GM23338 (cell line): ENCODE measurements at places on chromosomes 16 and 17.
A peak's percentile ranks its signal among the peaks of the same experiment; 100 is the strongest.

DNA sequence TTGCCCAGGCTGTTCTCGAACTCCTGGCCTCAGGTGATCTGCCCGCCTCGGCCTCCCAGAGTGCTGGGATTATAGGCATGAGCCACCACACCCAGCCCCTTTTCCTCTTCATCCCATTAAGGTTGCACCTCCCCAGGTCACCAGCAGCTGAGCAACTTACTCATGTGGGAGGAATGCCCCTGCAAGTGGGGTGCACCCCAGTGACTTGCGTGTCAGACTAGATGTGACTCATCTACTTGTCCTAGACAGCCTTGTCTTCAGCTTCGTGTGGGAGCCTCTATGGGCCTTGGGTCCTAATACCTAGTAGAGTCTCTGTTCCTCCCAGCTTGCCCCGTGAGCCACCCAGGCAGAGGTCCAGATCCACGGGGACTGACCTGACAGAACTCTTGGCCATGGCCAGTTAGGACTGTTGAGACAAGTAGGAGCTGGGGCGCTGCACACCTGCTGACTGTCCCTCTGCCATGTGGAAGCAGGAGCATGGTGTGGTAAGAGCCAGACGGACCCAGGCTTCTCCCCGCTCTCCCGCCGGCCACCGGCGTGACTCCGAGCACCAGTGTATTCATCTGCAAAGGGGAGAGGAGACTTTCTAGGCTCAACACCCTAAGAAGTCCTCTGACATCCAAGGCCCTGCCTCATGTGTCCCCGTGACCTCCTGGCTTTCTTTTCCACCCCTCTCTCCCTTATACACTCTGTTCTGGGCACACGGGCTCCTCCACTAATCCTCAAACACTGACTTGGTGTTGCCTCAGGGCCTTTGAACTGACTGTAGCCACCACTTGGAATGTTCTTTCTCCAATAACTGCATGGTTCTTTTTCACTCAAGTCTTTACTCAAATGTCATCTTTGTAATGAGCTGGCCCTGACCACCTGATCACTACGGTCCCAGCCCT, 11.6 kb upstream of the CBX4 start:
- no peak for DNase-seq

DNA sequence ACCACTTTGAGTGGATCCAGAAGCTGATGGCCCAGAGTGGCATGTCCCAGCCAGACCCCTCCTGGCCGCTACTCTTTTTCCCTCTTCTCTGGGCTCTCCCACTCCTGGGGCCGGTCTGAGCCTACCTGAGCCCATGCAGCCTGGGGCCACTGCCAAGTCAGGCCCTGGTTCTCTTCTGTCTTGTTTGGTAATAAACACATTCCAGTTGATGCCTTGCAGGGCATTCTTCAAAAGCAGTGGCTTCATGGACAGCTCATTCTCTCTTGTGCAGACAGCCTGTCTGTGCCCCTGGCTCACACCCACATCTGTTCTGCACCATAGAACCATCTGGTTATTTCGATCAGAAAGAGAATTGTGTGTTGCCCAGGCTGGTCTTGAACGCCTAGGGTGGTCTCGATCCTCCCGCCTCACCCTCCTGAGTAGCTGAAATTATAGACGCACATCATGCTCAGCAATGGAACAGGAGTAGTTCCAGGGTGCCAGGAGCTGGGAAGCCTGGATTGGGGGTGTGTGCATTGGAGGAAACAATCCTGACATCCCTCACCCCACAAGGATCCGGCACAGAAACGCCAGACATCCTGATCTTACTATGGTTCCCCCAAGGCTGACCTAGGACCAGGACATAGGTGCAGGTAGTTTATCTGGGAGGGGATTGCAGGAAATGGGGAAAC, 4.6 kb downstream of the PRSS21 start:
- no peak for DNase-seq

- DNase-seq: peak; percentile 90
Measured at GRCh38 chr16:57084257-57084770, 8.1 kb upstream of the CPNE2 start.

- no peak for DNase-seq
Measured at GRCh38 chr17:66455060-66455459, 152.6 kb downstream of the PRKCA start.

DNA sequence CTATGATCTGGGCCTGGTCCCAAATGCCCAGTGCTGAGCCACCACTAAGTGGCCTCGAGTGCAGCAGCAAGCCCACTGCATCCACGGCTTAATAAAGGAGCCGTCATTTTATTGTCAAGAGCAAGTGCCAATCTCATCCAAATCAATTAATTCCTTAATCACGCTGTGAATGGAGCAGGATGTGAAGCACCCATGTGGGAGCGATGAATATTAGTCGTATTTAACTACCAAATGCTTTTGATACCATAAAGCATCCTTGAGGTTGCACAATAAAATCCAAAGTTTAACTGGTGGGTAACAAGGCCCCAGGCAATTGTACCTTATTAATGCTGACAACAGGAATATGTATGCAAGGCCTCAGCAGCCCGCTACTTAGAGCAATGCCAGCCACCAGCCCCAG, 226.0 kb upstream of the C16orf82 start:
- DNase-seq: no peak

GRCh38 chr17:21689604-21690003, 2.7 kb upstream of the KCNJ18 start:
- no peak for DNase-seq

- DNase-seq: no peak
Measured at GRCh38 chr17:74962622-74963394, 9.8 kb downstream of the HID1 start.

DNA sequence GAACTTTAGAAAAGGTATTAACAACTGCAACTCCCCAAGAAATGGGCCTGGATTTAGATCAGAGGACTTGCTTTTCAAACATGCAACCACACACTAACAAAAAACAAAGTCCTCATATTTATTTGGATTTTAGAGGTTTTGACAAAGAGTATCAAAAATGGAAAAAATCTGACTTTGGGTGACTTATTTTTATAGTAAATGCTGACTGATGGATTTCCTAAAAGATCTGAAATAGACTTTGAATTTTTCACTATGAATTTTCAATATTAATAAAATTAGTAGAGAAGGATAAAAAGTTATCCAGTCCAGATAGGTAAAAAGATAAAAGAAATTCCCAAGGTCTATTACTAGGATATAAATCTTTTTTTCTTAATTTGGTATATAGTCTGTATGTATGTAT, 253.5 kb downstream of the KCNJ2 start:
- no peak for DNase-seq

- no peak for DNase-seq
Measured at GRCh38 chr17:81616877-81617276, 20.0 kb downstream of the NPLOC4 start.

GRCh38 chr16:72977127-72977526, 70.8 kb downstream of the ZFHX3 start:
- no peak for DNase-seq

GRCh38 chr17:3889325-3890012, 3.4 kb downstream of the CAMKK1 start:
- DNase-seq: no peak

GRCh38 chr17:35141681-35142466, at the start of gene NLE1:
Gene NLE1, minus strand, starts transcription at chr17:35142303. Its CDS starts 28 bp downstream, at chr17:35142275.
- DNase-seq: peak; percentile 84

- no peak for DNase-seq
Measured at GRCh38 chr17:35968520-35969054, 12.7 kb downstream of the CCL16 start.

GRCh38 chr17:8776248-8776647, 17.9 kb upstream of the SPDYE4 start:
- DNase-seq: no peak

DNA sequence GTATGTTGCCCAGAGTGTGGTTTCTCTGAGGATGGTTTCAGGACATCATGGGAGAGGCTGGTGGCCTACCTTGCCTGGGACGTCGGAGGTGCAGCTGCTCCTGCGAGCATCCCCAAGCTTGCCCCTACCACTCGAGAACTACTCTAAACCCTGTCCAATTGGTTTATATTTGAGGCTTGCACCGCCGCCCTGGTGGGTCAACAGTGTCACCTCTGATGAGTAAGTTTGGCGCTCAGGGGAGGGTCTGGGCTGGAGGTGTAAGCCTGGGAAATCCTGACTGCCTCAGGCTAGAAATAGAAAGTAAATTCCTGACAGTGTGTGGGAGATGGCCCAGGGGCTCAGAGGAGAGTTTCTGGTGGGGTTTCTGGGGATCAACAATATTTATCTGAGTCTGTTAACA, 48.2 kb downstream of the CCDC42 start:
- DNase-seq: peak; percentile 70

GRCh38 chr16:80914379-80915078, 92.2 kb downstream of the CMC2 start:
- no peak for DNase-seq

- no peak for DNase-seq
Measured at GRCh38 chr16:66265048-66265415, 101.5 kb upstream of the CDH5 start.

- peak; percentile 19 for DNase-seq
Measured at GRCh38 chr16:46843898-46844642, 13.1 kb upstream of the C16orf87 start.

GRCh38 chr16:27414788-27415431, 12.9 kb downstream of the IL21R start:
- no peak for DNase-seq

- no peak for DNase-seq
Measured at GRCh38 chr17:6676802-6677157, 25.2 kb downstream of the C17orf100 start.

GRCh38 chr16:167122-167690, 1.4 kb downstream of the HBM start:
- DNase-seq: no peak

DNA sequence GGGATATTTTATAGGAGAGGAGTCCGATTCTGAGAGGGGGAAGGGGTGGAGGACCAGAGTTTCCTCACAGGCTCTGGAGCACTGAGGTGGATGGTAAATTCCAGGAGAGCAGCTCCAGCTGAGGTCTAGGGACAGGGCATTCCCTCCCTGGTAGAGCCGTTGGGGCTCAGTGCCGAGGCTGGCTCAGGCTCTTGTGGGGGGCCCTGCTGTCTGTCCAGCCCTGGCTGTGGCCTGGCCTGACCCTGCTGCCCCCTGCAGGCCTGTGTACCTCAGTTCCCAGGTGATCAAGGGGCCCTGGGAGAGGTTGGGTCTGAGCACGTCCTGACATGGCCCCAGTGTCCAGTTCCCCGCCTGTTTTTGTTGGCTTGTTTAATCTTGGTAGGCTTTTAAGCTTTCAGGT, 16.8 kb downstream of the ZNF750 start:
- peak; percentile 68 for DNase-seq

- no peak for DNase-seq
Measured at GRCh38 chr17:17154981-17155380, 51.2 kb downstream of the PLD6 start.

- peak; percentile 46 for DNase-seq
Measured at GRCh38 chr16:14486520-14487303, 143.3 kb downstream of the PARN start.

GRCh38 chr17:42309986-42310786, 21.9 kb downstream of the STAT5A start:
- DNase-seq: peak; percentile 71

DNA sequence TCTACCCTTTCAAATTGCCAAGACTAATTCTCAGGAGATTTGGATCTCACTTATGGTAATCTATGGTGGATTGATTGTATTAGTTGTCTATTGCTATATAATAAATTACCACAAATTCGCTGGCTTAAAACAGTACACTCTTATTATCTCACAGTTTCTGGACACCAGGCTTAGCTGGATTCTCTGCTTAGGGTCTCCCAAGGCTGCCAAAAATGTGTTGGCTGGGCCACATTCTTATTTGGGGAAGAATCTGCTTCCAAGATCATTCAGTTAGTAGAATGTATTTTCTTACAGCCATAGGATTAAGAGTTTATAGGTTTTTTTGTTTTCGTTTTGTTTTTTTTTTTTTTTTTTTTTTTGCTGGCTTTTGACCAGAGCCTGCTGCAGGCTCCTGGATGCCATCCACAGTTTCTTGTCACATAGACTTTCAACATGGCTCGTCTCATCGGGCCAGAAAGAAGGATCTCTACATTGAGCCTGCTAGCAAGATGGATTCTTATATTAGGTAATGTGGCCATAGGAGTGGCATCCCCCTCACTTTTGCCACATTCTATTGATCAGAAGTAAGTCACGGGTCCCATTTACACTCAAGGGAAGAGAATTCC, 415.3 kb downstream of the KIF2B start:
- no peak for DNase-seq

- DNase-seq: no peak
Measured at GRCh38 chr16:88920618-88921590, 54.4 kb upstream of the PABPN1L start.

- no peak for DNase-seq
Measured at GRCh38 chr16:81562926-81563325, 118.3 kb downstream of the CMIP start.

- no peak for DNase-seq
Measured at GRCh38 chr17:39447561-39447960, 3.5 kb downstream of the MED1 start.

DNA sequence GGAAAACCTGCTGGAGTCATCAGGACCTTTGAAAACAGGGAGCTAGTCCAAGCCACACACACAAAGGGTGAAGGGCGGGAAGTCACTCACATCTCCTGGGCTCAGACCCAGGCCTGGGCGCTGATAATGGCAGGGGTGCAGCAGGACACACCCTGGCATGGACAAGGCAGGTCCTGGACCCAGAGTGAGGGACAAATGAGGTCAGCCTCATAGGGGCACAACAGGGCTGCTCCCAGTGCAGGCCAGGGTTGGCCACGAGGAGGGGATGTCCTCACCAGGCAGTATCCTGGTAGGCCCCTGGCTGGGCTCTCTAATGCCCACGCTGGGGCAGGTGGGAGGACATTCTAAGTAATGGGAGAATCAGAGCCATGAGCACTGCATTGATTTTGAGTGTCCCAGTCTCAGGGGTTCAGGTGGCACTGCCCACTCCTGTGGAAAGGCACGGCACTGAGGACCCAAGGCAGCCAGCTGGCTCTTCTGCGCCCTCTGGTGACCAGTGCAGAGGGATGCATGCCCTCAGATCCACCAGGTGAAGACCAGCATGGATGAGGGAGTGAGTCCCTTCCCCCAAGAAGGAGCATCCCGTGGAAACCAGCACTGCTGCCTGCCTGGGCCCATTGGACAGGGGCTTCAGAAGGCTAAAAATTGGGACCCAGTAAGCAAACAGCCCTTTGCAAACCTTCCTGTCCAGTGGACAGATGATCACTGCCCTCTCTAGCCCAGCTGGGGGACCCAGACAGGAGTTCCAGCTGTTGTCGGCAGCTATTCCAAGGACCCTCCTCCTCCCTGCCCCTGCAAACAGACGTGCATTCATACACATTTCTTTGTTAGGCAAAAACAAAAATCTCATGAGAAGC, 23.4 kb upstream of the SREBF1 start:
- peak; percentile 79 for DNase-seq

- no peak for DNase-seq
Measured at GRCh38 chr16:17571499-17572093, 100.8 kb upstream of the XYLT1 start.

- DNase-seq: no peak
Measured at GRCh38 chr16:58853854-58854791, 120.0 kb upstream of the GOT2 start.

DNA sequence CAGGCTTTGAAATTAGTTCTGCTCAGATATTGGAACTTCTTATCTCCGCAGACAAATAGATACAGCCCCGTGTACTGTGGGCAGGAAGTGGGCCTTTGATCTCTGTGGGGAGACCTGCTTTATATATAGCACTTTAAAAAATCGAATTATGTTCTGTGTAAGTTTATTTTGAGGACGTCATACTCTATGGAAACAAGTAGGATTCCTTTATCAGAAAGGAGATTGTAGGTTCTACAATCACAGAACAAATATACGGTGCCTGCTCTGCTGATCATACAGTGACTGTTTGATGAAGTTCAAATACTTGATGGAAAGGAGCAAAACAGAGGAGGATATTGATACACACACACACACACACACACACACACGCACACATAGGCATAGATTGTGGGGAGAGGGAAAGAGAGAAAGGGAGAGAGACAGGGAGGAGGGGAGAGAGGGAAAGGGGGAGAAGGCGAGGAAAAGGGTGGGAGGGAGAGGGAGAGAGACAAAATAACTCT, 14.7 kb upstream of the TMEM220 start:
- no peak for DNase-seq
